ENCODE measurements at places on chromosomes 13 and 19.

DNA sequence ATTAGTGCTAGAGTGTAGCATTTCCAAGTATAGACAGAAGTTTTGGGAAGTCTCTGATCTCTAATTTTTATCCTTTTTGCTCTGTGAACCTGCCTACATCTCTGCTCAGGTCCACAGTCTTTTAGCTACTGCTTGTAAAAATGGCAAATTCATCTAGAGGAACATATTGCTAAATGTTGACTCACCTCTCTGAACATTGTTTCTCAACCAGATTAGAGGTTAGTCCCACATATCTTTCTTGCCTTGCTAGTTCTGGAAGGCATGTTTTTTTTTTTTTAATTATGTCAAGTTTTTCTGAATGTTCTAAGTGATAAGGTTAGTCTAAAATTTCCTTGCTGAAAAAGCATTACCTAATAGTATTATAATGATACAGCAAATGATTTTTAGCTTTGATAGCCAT lies 2889.6 kb upstream of the PCDH20 start:
- DNase-seq, result no peak

GRCh38 chr13:71856548-71857043 lies 10.4 kb downstream of the DACH1 start:
- no peak for DNase-seq

DNA sequence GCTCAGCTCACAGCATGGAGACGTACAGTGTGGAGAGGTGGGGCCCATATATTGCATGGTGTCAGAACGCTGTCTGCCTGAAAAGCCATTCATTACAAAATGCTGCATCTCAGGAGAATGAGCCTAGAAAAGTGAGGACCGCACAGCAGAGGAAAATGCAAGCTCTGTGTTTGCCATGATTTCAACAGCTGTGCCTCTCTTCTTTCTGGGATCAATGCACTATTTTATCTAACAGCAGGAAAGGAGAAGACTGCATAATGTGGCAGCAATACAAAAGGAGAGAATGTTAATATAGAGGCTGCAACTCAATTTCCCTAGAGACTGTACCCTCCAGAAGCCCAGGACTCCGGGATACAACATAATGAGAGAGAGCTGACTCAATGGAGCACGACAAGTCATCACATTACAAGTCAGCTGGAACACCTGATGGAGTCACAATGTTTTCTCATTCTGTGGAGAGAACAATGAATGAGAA lies 368.0 kb downstream of the FGF14 start:
- no peak for DNase-seq

GRCh38 chr13:111658145-111659100 lies 338.0 kb downstream of the TEX29 start:
- no peak for DNase-seq

DNA sequence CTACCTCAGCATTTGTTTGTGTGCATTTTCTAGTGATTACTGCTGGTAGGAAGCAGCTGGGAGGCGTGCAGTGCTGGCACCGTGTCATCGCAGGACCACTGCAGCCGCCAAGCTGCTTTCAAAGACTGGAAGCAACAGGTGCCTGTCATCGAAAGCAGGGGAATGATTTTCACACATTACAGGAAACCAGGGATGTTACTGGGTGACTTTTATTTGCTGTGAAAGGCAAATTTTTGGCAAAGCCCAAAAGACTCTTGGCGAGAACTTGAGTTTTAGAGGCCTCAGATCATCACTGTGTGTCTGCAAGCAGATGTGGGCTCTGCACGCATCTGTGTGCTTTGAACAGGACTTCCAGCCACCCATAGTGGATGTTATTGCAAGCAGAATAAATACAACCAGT lies 176.4 kb downstream of the FLT1 start:
- no peak for DNase-seq

GRCh38 chr19:19602136-19602712 lies 16.3 kb downstream of the PBX4 start:
- no peak for DNase-seq

DNA sequence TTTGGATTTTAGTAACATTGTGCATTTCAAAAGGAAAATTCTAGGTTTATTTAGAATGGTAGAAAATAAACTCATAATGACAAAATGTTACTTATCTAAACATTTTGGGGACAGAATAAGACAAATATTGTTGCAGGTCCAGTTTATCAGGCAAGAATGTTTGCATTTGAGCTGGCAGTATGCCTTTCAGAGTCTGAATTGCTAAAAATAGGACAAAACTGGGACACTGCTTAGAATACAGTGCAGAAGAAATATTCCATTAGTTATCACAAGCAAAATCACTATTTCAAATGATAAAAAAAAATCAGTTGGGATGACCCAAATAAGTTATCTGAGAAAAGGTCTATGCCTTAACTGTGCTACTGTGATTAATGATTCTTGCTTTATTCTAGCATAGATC lies 870.3 kb upstream of the MIR17HG start:
- no peak for DNase-seq

DNA sequence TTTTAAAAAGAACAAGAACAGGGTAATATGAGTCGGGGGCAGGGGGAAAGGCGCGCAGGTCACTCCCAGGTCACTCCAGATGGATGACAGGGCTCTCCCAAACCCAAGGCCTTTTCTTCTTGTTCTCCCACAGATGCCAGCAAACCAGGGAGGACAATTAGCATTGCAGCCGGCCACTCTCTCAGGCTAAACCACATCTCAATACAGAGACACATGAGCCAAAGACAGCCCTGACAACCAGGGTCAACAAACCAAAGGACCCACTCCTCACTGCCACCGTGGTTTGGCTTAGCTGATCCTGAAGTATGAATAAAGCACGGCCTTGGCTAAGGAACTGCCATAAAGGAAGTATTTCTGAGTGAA lies 47.3 kb downstream of the LATS2 start:
- no peak for DNase-seq

DNA sequence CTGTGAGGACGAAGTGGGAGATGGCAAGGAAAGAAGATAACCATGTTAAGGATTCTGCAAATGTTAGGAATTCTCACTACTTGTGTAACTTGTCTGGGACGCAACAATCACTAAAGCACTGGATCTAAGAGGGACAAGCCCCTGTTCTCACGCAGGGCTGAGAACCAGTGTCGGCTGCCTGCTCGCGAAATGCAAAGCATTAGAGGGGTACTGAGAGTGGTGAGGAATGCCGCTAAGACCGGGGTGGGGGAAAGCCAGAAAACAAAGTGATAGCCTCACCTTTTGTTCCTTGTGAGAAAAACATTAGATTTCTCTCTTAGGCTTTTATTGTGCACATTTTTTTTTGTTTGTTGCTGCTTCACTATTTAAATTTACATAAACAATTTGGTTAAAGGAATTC lies 241.9 kb downstream of the ABCC4 start:
- no peak for DNase-seq

DNA sequence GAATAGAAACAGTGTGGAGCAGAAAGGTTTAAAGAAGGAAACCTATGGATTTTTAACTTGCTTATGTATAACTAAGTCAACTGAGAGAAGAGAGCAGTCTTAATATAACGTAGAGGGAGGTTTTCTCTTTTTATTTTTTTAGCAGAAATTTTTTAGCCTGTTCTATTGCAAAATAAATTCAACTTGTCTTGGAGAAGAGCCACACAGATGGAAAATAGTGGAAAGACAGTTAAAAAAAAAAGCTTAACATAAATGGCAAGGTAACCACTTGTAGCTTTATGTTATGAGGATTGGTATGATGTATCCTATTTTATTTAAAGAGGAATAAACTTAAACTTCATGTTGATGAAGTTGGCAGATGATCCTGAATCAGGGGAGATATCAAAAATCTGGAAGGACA lies 312.4 kb downstream of the SHISA2 start:
- no peak for DNase-seq

DNA sequence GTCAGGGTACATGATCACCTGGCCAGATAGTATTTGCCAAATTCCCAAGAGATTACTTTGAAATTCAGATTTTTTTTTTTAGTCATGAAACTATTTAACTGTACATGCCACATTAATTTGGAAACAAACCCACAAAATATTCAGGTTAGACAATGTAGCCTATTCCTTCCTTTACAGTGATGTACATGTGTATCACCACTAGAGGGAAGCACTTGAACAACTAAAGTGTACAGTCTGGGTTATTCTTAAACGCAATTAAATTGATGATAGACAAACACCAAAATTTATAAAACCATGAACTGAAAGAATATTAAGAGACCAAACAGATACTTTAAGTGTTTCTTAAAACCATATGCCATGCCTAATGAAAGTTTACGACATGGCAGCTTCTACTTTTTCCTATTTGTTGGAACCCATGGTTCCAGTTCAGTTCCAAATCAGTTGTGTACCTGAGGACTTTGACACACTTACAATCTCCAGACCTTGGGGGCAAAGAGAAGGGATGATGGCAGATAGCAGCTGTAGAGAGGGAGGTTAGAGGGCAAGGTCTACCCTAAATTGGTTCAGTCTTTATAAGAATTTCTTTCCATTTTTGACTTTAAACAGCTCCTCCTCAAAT lies 52.8 kb downstream of the TNFSF13B start:
- peak; percentile 57 for DNase-seq

DNA sequence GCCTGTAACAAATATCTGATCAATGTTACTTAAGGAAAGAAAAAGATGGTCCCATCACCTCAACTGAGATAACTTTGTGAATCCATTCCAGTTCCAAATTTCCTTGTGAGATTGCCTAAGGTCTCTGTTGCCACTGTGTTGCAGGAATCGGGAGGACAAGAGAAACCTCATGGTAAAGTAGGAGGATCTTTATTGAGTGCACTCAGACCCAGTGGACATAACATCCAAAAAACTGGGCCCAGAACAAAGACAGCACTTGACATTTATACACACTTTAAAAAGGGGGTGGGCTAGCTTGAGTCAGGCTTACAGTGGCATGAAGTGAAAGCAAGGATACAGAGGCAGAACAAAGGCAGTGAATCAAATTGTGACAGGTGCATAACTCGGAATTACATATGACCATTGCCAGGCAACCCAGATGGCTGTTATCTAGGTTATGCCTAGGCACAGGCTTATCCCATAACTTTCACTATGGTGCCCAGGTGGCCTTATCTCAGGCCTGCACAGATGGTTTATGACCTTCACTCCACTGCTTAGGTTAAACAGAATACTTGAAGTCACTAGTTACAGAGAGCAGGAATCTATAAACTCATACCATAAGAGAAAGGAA lies 459.4 kb upstream of the PCDH20 start:
- no peak for DNase-seq

- no peak for DNase-seq
Measured at GRCh38 chr13:52925775-52926285, 77.4 kb upstream of the PCDH8 start.

DNA sequence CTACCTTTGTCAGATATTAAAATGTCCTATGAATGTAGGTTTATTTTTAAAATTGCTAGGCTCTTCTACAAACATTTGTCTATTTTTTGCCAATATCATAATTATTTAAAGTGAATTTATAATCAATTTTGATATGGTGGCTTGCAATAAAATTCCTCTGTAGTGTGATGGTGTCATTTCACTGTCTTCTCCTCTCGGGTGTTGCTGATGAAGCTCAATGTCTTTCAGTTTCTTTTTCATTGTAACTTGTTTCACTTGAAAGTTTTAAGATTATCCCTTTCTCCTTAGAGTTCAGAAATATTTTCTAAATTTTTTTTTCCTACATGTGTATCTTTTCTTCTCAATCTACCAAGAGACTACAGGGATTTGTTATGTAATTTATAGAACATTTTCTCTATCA lies 267.1 kb upstream of the EDNRB start:
- no peak for DNase-seq

DNA sequence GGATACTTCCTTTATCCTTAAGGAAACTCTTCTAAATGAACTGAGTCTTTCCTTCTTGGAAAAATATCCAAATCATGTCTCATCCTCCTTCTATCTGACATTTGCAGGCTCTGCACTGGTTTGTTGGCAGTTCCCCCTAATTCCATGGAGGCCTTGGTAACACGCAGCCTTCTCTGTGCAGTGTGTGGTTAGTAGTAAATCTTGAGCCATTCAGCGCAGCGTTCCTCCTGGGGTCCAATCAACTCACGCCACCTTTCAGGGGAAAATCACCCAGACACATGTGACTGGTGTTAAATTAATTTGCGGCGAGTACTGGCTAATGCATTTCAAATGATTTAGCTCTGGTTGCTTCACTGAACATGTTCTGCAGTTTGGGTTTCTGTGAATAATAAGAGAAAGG lies 21.0 kb upstream of the CBY2 start:
- DNase-seq, result no peak

GRCh38 chr13:47718556-47718955 lies 282.5 kb downstream of the SUCLA2 start:
- no peak for DNase-seq

GRCh38 chr13:110306960-110307766 lies at the start of the genes COL4A1 and COL4A2:
COL4A1 (minus strand) TSS chr13:110307157; CDS start chr13:110307027, 130 bp downstream.
COL4A2 (plus strand) TSS chr13:110307284; CDS start chr13:110307904, 620 bp downstream.
- no peak for DNase-seq
